ENCODE measurements at places on chromosomes 11 and 22.
A peak's percentile ranks its signal among the peaks of the same experiment; 100 is the strongest.

- peak overlapping the region; percentile 28 for H3K4me3 ChIP-seq
- no peaks in the 10 kb centered on the region for H3K36me3 ChIP-seq
- DNase-seq, result peak; percentile 53
- H3K4me1 ChIP-seq, result peaks cover 84% of the 10 kb centered on the region
Observed at GRCh38 chr11:128726458-128727139, 32.7 kb downstream of the FLI1 start.

DNA sequence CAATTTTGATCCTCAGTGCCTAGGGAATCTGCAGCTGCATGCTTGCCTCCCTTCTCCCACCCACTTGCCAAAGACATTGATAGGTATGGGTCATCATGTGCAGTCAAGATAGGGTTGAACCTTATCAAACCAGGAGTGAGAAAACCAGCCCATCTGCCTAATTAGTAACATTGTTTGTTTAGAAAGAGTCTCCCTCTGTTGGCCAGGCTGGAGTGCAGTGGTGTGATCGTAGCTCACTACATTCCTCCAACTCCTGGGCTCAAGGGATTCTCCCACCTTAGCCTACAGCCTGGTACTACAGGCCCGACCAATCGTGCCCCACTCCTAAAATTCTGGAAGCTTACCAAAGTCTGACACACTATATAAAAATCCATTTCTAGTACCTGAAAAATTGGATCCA lies 4.6 kb downstream of the C11orf71 start:
- no peak for DNase-seq
- H3K36me3 ChIP-seq, result no peaks in the 10 kb centered on the region
- peaks cover under 1% of the 10 kb centered on the region for H3K27me3 ChIP-seq
- H3K27ac ChIP-seq, result no peak overlapping the region
- no peak overlapping the region for H3K4me3 ChIP-seq
- H3K4me1 ChIP-seq, result peaks cover 3% of the 10 kb centered on the region

- no peaks in the 10 kb centered on the region for H3K27me3 ChIP-seq
- no peak overlapping the region for H3K27ac ChIP-seq
- no peaks in the 10 kb centered on the region for H3K4me1 ChIP-seq
- DNase-seq, result no peak
- no peak overlapping the region for H3K4me3 ChIP-seq
Observed at GRCh38 chr22:17882727-17883126, 108.5 kb upstream of the BID start.

DNA sequence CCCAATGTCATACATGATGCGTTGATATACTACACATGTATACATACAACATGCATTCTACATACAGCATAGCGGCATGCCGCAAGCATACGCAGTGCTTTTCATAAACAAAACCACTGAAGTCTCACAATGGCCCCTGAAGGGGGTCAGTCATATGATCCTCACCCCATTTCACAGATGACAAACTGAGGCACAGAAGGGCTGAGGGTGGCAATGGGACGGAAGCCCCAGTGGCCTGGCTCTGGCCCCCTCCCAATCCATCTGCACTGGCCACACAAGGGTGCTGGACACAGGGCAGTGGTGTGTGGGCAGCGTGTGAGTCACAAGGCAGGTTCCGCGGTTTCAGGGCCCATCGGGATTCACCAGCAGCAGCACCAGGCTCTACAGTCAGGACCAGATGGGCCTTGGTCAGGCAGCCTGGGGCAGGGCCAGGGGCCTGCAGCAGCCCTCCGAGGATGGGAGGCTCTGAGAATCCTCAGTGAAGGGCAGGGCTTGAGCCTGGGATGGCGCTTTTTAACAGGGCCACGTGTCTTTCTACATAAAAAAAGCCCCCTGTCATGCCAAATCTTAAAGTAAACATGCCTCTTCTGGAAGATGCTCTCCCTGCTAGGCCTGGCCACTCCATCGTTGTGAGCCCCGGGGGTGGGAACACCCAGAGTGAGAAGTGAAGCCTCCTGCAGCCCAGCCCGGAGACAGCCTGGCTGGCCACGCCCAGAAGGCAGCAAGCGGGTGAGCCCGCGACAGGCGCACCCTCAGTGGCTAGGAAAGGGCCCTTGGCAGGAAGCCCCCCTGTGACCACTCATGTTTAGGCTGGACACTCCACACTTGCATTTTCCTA lies 206.5 kb downstream of the CTTN start:
- no peaks in the 10 kb centered on the region for H3K4me1 ChIP-seq
- DNase-seq, result no peak
- no peak overlapping the region for H3K4me3 ChIP-seq
- no peak overlapping the region for H3K27ac ChIP-seq

DNA sequence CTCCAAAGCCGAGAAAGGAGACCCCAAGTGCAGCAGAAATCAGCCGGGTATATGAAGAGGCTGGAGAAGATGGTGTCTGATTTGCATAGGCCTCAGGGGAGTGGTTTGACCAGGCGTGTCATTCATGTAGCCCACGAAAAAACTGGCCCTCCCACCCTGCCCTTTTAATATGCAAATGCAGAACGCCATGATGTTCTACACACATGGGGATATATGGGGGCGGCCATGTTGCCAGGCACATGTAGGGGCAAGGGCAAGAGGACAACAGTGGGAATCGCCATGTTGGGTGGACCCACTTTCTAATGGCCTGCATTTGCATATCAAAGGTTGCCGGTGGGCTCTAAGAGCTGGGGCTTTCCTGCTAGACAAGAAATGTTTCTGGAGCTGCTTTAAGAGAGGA lies 86.4 kb downstream of the ISX start:
- no peaks in the 10 kb centered on the region for H3K4me1 ChIP-seq
- no peak overlapping the region for H3K27ac ChIP-seq
- no peak for DNase-seq

GRCh38 chr22:28247136-28247535 lies 328.1 kb upstream of the PITPNB start:
- no peaks in the 10 kb centered on the region for H3K4me1 ChIP-seq
- H3K36me3 ChIP-seq, result no peaks in the 10 kb centered on the region
- no peak for DNase-seq
- H3K4me3 ChIP-seq, result no peak overlapping the region
- H3K27me3 ChIP-seq, result no peaks in the 10 kb centered on the region

GRCh38 chr11:103418014-103418413 lies 308.8 kb downstream of the DYNC2H1 start:
- H3K27me3 ChIP-seq, result no peaks in the 10 kb centered on the region
- H3K27ac ChIP-seq, result no peak overlapping the region
- no peaks in the 10 kb centered on the region for H3K36me3 ChIP-seq
- H3K4me3 ChIP-seq, result no peak overlapping the region

- H3K4me1 ChIP-seq, result peaks cover 5% of the 10 kb centered on the region
- H3K27me3 ChIP-seq, result peaks cover 20% of the 10 kb centered on the region
- H3K36me3 ChIP-seq, result no peaks in the 10 kb centered on the region
- no peak within 1 kb of the TSS for H3K27ac ChIP-seq
- DNase-seq, result peak; percentile 31
- peak within 1 kb of the TSS; percentile 79 for H3K4me3 ChIP-seq
Observed at GRCh38 chr11:78417175-78417887, at the start of gene GAB2. TSS of gene GAB2 (minus strand) at chr11:78417820. CDS start at chr11:78417720, 100 bp downstream.

DNA sequence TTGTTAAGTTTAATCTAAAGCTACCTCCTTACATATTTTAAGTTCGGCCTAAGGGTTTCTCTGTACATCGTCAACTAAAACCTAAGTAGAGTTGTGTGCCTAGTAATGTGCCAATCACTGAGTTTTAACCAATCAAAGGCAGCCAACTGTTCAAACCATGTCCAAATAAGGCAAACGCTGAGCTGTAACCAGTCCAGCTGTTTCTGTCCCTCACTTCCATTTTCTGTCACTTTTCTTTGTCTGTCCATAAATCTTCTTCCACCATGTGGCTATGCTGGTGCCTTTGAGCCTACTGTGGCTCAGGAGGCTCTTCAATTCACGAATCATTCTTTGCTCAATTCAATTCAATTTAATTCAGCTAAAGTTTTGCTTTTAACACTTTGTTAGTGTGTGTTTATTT lies 13.9 kb upstream of the ATXN10 start:
- no peak overlapping the region for H3K4me3 ChIP-seq
- H3K36me3 ChIP-seq, result no peaks in the 10 kb centered on the region
- no peak for DNase-seq
- no peaks in the 10 kb centered on the region for H3K27me3 ChIP-seq
- no peak overlapping the region for H3K27ac ChIP-seq
- H3K4me1 ChIP-seq, result no peaks in the 10 kb centered on the region
